ENCODE measurements at places on chromosomes 13 and 19.

DNA sequence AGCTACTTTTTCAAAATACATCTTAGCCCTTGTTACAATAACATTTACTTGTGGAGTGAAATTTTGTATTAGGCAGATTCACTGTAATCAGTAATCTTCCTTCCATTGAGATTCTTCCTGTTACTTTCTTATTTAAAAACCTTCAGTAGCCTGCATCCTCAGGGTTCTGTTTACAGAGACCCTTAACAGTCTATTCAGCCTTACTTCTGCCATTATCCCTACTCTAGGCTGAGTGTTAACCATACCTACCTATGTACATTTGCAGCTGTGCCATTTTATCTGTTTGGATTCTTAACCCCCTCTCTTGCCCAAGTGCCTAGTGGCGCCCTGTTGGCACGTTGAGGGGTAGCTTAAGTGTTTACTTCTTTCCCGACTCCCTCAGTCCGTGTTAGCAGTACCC lies 71.9 kb downstream of the LRCH1 start:
- DNase-seq, result no peak

DNA sequence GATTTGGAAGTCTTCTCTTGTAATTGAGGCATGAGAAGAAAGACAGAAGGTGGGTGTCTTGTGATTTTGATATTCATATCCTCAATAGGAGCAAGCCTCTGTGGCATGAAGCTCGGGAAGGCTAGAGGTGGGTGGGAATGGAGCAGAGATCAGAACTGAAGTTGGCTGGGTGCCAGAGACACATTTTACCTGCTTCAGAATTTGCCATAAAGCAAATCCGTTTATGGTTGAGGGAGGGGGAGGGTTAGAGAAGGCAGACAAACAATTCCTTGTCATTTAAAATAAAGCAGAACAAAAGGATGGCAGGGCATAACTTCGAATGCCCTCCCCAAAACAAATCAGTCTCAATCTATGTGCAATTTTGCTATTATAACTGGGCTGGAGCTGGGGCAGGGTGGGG lies 305.9 kb downstream of the KLF5 start:
- no peak for DNase-seq

DNA sequence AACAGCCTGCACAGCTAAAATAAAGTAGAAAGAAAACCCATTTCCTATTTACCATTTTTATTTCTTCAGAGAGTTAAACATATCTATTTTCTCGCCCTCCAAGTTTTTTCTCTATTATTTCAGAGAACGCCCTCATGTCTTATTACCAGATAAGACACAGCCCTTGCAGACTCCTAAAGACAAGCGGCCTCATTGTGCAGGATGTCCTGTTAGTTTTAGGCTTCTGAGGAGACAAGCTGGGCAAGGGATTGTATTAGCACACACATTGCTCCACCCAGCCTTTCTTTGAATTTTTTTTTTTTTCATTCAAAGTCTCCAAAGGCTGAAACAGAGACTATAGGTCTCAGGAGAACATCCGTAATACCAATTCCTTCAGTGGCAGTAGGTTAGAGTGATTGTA lies 101.8 kb upstream of the UBL3 start:
- DNase-seq, result no peak

DNA sequence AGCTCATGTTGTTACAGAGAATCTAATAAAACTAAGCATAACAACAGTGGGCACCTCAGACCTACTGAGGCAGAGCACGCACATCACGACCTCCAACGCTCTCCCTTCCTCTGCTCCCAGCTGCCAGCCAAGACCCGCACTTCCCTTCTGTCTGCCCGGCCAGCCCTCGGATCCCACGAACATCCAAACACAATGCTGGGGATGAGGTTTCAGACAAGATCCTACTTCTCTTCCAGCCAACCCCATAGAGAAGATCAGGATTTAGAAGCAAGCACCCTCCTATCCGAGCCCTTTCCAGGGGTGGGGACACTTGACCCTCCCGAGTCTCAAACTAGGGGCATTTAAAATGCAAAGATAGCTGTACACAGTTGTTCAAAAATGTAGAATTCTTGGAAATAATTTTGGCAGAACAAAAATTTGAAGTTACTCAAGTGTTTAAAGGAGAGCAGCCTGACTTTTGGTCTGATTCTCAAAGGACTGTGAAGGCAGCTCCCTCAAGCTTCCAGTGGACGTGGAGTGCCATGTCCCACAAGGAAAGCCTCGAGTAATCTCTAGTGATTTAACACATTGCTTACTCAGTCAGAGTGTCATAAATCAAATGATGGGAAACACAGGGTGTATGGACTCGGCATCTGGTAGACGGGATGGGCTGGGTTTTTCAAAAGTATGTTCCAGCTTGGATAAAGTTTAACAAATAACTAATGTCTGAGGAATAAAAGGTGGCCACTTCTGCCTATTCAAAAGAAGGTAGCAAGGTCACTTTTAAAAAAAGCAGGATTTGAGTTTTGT lies 32.8 kb downstream of the ANKRD10 start:
- DNase-seq, result no peak

DNA sequence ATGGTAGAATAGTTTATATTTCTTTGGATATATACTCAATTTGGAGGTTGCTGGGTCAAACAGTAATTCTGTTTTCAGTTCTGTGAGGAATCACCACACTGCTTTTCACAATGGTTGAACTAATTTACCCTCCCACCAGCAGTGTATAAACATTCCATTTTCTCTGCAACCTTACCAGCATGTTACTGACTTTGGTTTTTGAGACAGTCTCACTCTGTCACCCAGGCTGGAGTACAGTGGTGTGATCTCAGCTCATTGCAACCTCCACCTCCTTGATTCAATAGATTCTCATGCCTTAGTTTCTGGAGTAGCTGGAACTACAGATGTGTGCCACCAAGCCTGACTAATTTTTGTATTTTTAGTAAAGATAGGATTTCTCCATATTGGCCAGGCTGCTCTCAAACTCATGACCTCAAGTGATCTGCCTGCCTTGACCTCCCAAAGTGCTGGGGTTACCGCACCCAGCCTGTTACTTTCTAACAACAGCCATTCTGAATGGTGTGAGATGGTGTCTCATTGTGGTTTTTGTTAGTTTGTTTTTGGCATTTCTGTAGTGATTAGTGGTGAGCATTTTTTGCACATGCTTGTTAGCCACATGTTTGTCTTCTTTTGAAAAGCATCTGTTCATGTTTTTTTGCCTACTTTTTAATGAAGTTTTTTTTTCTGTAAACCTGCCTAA lies 12.5 kb downstream of the ZNF714 start:
- DNase-seq, result no peak

DNA sequence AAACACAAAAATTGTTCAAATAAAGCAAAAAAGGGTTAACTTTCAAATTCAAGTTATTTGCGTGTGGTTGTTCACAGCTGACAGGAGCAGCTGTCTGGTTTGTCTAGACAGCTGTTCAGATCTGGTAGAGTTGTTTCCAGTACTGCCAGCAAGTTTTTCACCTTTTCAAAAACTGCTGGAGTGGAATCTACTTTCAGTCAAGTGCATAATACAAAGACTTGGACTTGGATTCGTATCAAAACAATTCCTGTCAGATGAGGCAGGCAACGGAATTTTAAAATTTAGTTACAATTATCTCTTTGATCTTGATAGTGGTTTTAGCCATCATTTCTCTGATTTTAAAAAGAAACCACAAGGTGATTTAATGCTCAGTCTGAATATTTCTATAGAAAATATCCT lies 51.7 kb upstream of the EEF1AKMT1 start:
- no peak for DNase-seq

GRCh38 chr13:106796280-106797047 lies 228.5 kb upstream of the ARGLU1 start:
- no peak for DNase-seq

DNA sequence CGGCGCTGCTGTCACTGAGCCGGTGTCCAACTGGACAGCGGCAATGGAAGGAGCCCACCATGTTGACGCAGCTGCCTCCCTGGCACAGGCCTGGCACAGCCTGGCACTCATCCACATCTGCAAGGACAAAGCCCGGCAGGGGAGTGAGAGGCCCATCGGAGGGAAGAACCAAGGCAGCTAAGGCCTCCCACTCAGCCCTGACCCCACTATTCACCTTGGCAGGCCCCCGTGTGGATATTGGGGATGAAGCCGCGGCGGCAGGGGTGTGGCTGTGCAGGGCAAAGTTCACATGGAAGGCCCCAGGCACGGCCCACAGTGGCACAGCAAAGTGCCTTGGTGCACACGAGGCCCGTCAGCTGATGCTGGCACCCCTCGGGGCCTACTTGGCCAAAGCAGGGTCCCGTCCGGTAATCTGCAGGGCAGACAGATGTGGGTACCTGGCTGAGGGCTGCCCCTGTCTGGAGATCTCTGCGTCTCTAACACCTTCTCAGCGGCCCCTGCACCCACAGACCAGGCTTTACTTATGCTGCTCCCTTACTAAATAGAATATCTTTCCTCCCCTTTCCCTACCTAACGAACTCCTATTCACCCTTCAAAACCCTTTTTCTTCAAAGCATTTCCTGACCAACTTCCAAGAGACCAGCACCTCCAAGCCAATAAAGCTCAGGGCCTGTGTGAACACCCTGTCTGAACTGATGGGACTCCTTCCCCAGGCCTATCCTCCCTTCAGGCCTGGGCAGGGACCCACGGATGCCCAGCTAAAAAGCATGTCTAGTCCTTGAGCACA lies 7.5 kb downstream of the FBN3 start:
- no peak for DNase-seq
